ENCODE measurements at places on chromosomes 3 and 15.

DNA sequence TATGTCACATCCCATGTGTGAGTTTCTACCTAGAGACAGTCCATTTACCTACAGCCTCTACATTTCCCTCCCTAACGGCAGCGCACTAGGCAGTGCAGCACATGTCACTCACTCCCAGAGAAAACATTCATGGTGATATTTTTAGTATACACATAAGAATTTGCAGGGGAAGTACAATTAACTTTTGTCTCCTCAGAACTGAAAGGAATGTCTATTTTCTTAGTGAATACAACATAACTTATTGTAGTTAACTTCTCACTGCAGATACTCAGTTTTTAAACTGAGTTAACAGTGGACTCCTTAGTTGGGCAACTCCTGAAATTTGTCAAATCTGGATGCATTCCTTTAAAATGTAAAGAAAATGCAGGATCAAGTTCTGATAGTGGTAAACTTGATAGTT is 4.5 kb upstream of the ZBTB47 start:
- no peak for DNase-seq

DNA sequence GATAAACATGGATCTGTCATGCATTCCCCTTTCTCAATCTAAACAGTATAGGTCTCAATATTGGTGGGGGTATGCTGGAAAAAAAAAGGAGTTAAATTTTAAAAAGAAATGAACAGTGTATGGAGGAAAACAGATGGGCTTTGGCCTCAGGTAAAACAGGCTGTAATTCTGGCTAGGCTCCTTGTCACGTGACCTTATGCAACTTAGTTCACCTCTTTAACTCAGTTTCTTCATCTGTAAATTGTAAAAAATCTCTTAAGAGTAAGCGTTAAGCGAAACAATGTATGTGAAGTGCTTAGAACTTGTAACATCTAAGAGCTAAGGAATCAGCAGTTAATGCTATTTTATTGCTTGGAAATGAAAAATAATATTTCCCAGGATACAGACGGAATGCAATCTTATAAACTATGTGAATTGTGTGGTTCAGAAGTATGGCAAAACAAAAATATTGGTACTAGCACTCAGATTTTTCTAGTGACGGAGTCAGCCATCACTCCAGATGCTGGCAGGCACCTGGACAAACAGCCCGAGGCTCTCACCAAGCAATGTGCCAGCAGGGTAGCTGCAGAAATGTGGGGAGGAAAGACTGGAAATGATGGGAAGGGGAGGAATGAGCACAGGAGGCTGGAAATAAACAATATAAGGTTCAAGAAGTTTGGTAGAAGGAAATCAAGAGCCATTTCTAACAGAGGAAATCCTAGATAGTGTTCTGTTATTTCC is 172.8 kb downstream of the USP13 start:
- DNase-seq = no peak

GRCh38 chr15:37019479-37020433 is 80.6 kb downstream of the MEIS2 start:
- no peak for DNase-seq

- no peak for DNase-seq
Measured at GRCh38 chr3:59289831-59290230, 240.0 kb upstream of the CFAP20DC start.
